Trophoblast cell (in vitro differentiated cells and primary cell): ENCODE measurements at places on chromosomes 1 and 21.

DNA sequence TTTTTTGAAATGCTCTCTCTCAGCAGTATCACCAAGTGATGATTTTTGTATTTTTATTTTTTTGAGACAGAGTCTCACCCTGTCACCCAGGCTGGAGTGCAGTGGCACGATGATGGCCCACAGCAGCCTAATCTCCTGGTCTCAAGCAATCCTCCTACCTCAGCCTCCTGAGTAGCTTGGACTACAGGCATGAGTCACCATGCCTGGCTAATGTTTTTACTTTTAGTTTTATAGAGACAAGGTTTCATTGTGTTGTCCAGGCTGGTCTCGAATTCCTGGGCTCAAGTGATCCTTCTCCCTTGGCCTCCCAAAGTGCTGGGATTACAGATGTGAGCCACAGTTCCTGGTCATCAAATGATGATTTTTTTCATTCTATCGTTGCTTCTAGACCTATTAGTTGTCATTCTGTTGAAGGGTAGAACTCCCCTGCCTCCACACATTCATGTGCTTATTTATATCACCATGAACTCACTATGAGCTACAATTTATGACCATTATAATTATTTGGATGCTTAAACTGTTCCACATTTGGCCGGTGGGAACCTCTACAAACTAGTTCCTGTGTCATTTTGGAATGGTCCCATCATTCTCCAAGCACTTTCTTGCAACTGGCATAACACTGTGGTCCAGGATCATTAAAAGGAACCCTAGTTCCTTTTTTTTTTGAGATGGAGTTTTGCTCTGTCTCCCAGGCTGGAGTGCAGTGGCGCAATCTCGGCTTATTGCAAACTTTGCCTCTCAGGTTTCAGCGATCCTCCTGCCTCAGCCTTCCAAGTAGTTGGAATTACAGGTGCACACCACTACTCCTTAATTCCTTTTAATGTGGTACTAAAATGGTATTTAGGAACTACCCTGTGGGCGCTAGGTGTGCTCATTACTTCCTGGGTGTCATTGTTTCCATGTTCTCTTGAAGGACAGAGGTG is 20.2 kb upstream of the TOR3A start:
- DNase-seq, result no peak

DNA sequence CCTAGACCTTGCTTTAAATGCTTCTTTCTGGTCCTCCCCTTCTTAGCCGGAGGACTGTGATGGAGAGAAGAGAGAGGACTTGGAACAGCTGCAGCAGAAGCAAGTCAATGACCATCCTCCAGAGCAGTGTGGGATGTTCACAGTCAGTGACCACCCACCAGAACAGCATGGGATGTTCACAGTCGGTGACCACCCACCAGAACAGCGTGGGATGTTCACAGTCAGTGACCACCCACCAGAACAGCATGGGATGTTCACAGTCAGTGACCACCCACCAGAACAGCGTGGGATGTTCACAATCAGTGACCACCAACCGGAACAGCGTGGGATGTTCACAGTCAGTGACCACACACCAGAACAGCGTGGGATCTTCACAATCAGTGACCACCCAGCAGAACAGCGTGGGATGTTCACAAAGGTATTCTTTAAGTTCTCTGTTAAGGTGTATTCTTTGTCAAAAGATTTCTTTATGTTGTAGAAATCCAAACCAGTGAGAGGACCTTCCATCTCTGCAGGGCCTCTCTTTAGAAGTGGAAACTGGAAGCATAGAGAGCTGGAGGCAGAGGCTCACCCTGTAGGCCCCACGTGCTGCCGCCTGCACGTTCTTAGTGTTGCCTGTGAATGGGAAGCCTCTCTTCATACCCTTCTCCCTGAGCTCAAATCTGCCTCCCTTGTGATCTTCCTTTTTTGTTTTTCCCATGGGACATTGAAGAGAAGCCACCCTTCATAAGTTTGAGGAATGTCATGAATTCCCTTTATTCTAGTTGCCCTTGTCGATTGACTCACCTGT is 10.6 kb downstream of the PCNT start:
- no peak for DNase-seq

GRCh38 chr1:183185941-183186490 is at the start of gene LAMC2:
LAMC2 (plus strand) TSS chr1:183186264; CDS start chr1:183186353, 89 bp downstream.
- DNase-seq, result peak; percentile 91

- DNase-seq, result no peak
Measured at GRCh38 chr1:117565745-117566455, 39.9 kb upstream of the TENT5C start.
